ENCODE measurements at places on chromosomes 2 and 18. TPM values are rescaled to one million over a fixed set of nuclear protein-coding genes. Genes with fewer than 3 reads are reported as not detected.

DNA sequence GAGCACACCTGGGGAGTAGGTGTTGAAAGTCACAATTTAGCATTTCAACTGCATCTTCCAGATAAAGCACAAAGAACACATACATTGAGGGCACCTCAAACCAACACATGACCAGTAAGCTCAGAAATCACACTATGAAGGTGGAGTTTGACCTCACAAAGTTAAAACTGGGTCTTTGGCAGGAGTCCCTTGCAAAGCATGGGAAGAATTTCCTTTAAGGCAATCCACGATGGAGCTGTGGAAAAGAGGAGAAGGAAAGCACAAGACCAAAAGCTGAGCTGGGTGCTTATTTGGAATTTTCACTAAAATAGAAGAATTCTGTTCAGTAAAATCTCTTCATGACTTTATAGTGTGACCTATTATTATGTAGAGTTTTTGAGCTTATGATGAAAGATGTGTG lies 212.9 kb upstream of the APCDD1 start:
- H3K27ac ChIP-seq, result no peak overlapping the region
- no peak overlapping the region for H3K4me3 ChIP-seq
- no peaks in the 10 kb centered on the region for H3K4me1 ChIP-seq

DNA sequence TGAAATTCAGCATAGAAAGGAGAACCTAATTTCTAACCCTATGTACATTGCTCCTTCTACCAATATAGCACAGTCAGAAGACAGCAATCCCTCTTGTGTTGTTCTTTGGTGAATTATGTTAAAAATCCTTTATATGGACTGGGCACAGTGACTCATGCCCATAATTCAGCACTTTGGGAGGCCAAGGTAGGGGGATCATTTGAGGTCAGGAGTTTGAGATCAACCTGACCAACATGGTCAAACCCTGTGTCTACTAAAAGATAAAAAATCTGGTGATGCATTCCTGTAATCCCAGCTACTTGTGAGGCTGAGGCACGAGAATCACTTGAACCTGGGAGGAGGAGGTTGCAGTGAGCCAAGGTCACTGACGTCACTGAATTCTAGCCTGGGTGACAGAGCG lies 195.6 kb downstream of the TMX3 start:
- no peaks in the 10 kb centered on the region for H3K36me3 ChIP-seq
- no peak overlapping the region for H3K27ac ChIP-seq
- no peaks in the 10 kb centered on the region for H3K4me1 ChIP-seq
- no peak overlapping the region for H3K4me3 ChIP-seq

- DNase-seq, result no peak
- H3K27ac ChIP-seq, result no peak overlapping the region
- no peaks in the 10 kb centered on the region for H3K4me1 ChIP-seq
- H3K36me3 ChIP-seq, result no peaks in the 10 kb centered on the region
- no peak overlapping the region for H3K4me3 ChIP-seq
Measured at GRCh38 chr2:18487106-18487913, 73.1 kb downstream of the RDH14 start.

DNA sequence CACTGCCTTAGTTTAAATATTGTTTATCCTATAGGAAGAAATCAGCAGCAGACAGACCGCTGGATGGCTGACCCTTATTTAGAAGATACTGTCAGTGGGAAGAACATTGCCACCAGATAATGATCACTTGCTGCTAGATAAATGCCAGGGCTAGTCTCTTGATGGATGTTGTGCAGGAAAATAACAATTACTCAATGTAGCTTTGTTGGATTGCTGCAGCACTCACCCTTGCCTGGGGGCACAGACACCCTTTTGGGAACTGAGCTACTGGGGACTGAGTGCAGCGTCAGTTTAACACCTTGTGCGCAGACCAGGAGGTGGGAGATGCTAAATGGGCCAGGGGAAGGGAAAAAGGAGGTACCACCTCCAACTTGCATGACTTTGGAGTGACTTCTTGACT lies 64.2 kb upstream of the CAPN13 start:
- H3K4me1 ChIP-seq, result peaks cover 3% of the 10 kb centered on the region
- no peak for DNase-seq
- no peaks in the 10 kb centered on the region for H3K36me3 ChIP-seq
- peaks cover 11% of the 10 kb centered on the region for H3K27me3 ChIP-seq

GRCh38 chr2:202237787-202238233 lies 587 bp downstream of the SUMO1 start:
- DNase-seq, result peak; percentile 49
- H3K4me3 ChIP-seq, result peak overlapping the region; percentile 98
- no peaks in the 10 kb centered on the region for H3K27me3 ChIP-seq

DNA sequence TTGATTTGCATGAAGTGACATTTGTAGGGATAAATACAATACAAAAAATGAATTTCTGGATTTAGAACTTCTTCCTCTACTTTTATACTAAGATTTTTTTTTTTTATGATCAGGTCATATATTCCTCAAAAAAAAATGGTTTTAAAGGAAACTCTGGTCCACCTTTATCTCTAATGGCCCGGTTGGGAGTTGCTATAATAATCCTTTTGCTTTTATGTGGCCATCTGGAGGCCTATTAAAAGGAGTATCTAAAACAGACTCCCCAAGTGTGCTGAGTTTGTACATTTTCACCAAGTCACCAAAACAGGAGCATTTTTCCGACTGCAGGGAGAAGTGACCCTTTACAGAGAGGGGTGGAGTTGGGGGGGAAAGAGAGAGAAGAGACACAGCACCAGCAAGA lies 329.2 kb upstream of the FIGN start:
- no peak overlapping the region for H3K27ac ChIP-seq
- H3K27me3 ChIP-seq, result no peaks in the 10 kb centered on the region
- no peak for DNase-seq
- H3K4me3 ChIP-seq, result no peak overlapping the region

Gene RANBP2
- 77.1 TPM for total RNA-seq

Gene GPR75
- total RNA-seq, result 0.71 TPM

DNA sequence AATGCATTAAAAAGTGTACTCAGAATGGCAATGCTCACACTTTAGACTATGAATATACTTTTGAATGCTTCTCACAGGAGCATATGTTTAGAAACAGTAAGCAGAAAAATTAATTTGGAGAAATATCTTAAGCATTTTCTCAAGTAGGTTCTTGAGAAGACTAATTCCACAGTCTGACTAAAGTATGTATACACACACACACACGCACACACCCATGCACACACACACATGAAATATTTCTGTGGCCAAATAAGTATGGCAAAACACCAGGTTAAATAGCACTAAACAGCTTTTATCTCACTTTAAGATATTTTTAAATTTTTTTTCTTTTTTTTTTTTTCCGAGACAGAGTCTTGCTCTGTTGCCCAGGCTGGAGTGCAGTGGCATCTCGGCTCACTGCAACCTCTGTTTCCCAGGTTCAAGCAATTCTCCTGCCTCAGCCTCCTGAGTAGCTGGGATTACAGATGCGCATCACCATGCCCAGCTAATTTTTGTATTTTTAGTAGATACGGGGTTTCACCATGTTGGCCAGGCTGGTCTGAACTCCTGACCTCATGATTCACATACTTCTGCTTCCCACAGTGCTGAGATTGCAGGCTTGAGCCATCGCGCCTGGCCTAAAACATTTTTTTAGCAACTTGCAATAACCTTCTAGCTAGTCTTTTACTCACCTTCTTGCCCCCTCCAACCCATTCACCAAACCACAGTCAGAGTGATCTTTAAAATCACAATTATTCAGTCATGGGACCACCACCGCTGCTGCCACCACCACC lies 67.5 kb upstream of the SCG2 start:
- DNase-seq, result no peak
- H3K27ac ChIP-seq, result no peak overlapping the region
- peaks cover 10% of the 10 kb centered on the region for H3K27me3 ChIP-seq

DNA sequence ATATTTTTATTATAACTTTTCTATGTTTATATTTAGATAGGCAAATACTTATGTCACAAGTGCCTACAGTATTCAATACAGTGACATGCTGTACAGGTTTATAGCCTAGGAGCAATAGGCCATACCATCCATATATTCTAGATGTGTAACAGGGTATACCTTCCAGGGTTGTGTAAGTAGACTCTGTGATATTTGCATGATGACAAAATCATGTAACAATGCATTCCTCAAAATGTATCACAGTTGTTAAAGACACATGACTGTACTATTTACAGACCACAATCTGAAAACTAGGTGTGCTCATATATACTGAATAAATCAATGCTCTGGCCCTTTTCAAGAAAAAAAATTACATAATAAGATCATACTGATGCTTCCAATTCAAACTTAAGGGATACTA lies 433.2 kb upstream of the RGPD4 start:
- H3K36me3 ChIP-seq, result no peaks in the 10 kb centered on the region
- H3K4me1 ChIP-seq, result no peaks in the 10 kb centered on the region
- no peaks in the 10 kb centered on the region for H3K27me3 ChIP-seq
- H3K27ac ChIP-seq, result no peak overlapping the region

- no peaks in the 10 kb centered on the region for H3K27me3 ChIP-seq
- H3K4me1 ChIP-seq, result no peaks in the 10 kb centered on the region
- peaks cover 15% of the 10 kb centered on the region for H3K36me3 ChIP-seq
- no peak overlapping the region for H3K27ac ChIP-seq
Measured at GRCh38 chr2:73256618-73256922, 22.5 kb downstream of the CCT7 start.

DNA sequence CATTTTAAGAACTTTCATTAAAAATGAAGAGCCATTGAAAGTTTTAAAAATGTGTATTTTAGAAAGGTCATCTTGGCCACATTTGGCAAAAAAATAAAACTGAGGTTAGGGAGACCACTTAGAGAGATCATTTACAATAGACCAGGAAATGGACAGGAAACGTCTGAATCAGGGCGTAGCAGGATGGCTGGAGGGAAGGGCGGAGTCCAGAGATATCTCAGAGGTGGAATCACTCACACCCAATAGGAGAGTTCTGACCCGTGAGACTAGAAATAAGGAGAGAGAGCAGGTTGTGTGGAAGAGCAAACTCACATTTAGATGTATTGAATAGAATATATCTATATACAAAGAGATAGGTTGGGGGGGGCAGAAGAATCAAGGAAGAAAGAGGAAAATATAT lies 373.4 kb downstream of the METTL4 start:
- no peaks in the 10 kb centered on the region for H3K4me1 ChIP-seq
- H3K27ac ChIP-seq, result no peak overlapping the region
- no peak for DNase-seq

GRCh38 chr18:55069497-55069896 lies 110.2 kb upstream of the CCDC68 start:
- no peak for DNase-seq
- H3K4me1 ChIP-seq, result no peaks in the 10 kb centered on the region

Gene DGKD
- 62.6 TPM for total RNA-seq

Gene KLHL30
- total RNA-seq, result not detected

GRCh38 chr2:28755421-28755820 lies 3.8 kb downstream of the PPP1CB start:
- peak overlapping the region; percentile 4 for H3K4me3 ChIP-seq
- H3K4me1 ChIP-seq, result peaks cover 53% of the 10 kb centered on the region
- no peak for DNase-seq
- H3K27ac ChIP-seq, result no peak overlapping the region
- peaks cover 33% of the 10 kb centered on the region for H3K36me3 ChIP-seq

- H3K27me3 ChIP-seq, result peaks cover 50% of the 10 kb centered on the region
- DNase-seq, result peak; percentile 29
- peaks cover 3% of the 10 kb centered on the region for H3K36me3 ChIP-seq
- no peaks in the 10 kb centered on the region for H3K4me1 ChIP-seq
- H3K4me3 ChIP-seq, result peak within 1 kb of the TSS; percentile 36
Measured at GRCh38 chr2:100321866-100322820, at the start of gene LONRF2. Gene LONRF2, minus strand, starts transcription at chr2:100322501. Its CDS starts 408 bp downstream, at chr2:100322093.

DNA sequence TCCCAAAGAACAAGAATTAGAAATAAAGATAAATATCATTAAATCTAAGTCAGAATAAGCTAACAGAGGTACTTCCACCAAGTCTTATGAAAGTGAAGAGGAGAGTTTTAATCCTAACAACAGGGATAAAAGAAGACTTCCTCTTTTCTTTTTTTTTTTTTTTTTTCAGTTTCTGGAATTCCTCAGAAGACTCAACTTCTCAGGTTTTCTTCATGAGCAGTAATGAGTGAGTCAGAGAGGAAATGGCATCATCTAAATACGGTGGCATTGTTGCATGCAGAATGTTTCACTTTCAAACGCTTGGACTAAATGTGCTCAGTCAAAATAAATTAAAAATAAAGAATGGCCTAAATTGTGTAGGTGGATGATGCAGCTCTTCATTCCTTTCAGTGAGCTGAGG lies 45.6 kb upstream of the ARHGAP15 start:
- peaks cover 26% of the 10 kb centered on the region for H3K4me1 ChIP-seq
- no peak overlapping the region for H3K4me3 ChIP-seq
- DNase-seq, result no peak
- H3K27me3 ChIP-seq, result no peaks in the 10 kb centered on the region
- peak overlapping the region; percentile 59 for H3K27ac ChIP-seq

GRCh38 chr2:228048838-228049490 lies 132.5 kb downstream of the SPHKAP start:
- no peaks in the 10 kb centered on the region for H3K27me3 ChIP-seq
- H3K27ac ChIP-seq, result no peak overlapping the region

Gene SRBD1
- total RNA-seq, result 25.0 TPM

DNA sequence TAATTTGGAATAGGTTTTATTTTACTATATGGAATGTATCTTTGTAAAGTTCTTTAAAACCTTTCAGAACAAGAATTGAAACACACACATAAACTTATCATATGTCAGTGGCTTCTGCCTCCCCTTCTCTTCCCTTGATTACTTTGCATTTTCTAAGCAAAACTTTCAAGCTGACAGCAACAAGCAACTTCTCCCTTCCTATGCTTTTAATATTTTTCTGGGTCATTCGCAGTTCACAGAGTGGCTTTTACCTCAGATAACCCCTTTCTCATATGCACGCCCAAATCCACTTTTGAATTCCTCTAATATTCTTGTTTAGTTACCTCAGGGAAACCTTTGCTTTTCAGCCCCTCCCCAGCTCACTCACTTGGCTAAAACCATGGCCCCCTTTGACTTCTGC lies 36.7 kb upstream of the CDC42EP3 start:
- no peaks in the 10 kb centered on the region for H3K36me3 ChIP-seq
- no peak for DNase-seq
- H3K4me1 ChIP-seq, result peaks cover 30% of the 10 kb centered on the region
- no peak overlapping the region for H3K4me3 ChIP-seq

- DNase-seq, result peak; percentile 95
- no peaks in the 10 kb centered on the region for H3K27me3 ChIP-seq
- H3K4me1 ChIP-seq, result peaks cover 68% of the 10 kb centered on the region
- H3K27ac ChIP-seq, result peak overlapping the region; percentile 97
- no peaks in the 10 kb centered on the region for H3K36me3 ChIP-seq
- H3K4me3 ChIP-seq, result peak overlapping the region; percentile 59
Measured at GRCh38 chr2:28449488-28450395, 46.1 kb upstream of the PLB1 start.

Gene C2orf66
- 0.25 TPM for total RNA-seq

Gene ASPRV1
- total RNA-seq, result 0.32 TPM

Gene PRSS56
- total RNA-seq, result not detected
